Activated naive CD8-positive, alpha-beta T cell treated with anti-CD3 and anti-CD28 coated beads, Interleukin-2, amount 10 ng/mL, durations not matched to agents 7 days and 5 days (primary cell): ENCODE measurements at places on chromosomes 4 and X. TPM values are rescaled to one million over a fixed set of nuclear protein-coding genes. Genes with fewer than 3 reads are reported as not detected.

Gene NBDY
- 48.5 TPM for total RNA-seq

- no peak for DNase-seq
These were observed 67.5 kb upstream of the CLDN34 start for GRCh38 chrX:9899640-9900111.

GRCh38 chrX:1411326-1411725 lies 19.4 kb upstream of the SLC25A6 start:
- DNase-seq, result peak; percentile 14

DNA sequence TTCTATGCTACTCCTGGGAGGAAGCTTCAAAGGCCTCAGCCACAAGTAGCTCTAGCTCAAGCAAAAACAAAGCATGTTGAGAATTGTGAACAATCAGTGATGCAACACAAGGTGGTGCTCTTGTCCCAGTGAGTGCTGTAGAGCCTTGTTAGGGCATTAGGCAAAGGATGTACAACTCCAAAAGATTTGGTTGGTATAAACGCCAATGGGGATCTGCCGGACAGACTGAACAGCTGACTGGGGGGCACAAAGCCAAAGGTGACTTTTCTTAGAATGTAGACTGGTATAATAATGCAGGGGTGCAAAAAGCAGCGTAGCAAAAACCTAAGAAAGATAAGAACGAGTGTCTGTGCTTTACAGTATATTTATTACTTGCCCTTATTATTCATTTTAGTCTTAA lies 62.6 kb upstream of the ALB start:
- no peak for DNase-seq

- DNase-seq, result no peak
These were observed 246.3 kb upstream of the TAPT1 start for GRCh38 chr4:16472537-16472936.

Gene GRK4
- 2.4 TPM for total RNA-seq

DNA sequence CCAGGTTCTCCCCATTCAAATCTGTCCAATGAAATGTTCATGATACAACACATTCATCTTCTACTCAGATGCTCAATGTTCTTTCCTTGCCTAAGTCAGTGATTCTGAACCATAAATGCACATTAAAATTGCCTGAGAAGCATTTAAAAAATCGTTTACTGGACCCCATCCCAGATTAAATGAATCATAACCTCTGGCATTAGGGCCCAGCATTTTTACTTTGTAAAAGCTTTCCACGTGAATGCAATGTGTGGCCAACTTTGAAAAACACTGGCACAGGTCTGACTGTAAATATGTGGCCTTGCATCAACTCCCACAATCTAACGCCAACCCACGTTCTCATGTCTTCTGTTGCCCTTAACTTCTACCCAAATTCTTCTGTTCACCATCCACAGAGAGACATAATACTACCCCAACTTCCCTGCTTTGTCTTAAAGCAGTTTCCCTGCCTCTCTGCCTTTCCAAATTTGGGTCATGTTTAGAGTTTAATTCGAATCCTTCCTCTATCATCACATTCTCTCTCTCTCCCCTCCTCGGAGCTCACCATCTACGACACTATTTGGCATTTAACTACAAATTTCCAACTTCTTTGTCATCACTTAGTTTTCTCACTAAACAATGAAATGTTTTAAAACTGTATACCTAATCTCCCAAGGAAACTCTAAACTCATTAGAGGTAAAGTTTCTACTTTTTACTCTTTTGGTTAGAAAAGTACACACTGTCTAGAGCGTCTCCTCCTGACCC lies 78.7 kb downstream of the PRKG2 start:
- DNase-seq, result no peak

DNA sequence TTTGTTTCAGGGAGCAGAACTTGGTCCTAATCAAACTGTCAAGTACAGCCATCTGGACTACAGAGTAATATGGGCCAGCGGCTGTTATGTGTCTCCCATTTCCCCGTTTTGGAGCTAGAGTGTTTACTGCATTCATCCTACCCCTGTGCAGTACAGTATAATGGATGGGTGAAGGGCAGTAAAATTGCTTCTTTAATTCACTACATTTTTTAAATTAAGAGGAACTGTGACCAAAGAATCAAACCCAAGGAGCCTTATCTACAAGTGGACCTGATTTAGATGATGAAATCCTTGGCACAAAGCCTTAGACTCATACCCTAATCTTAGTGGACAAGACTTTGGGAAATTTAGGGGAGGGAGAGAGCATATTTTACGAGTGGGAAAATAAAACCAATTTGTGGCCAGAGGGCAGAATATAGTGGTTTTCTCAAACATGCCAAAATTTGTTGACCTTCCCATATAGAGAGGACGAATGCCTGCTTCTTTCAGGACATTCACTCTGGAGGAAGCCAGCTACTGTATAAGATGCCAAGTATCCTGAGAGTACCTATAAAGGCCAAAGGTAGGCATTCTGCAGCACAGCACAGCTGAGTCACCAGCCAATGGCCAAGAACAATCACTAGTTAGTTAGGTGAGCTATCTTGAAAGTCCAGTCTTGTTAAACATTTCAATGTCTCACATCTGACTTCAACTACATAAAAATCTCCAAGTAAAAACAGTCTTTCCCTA lies 253.8 kb upstream of the KCNIP4 start:
- no peak for DNase-seq

- no peak for DNase-seq
These were observed 13.3 kb downstream of the CLDN2 start for GRCh38 chrX:106933538-106933961.

Gene RTL5
- 2.4 TPM for total RNA-seq

Gene ZNF330
- 46.5 TPM for total RNA-seq

- no peak for DNase-seq
These were observed 15.7 kb downstream of the ADGRA3 start for GRCh38 chr4:22500128-22500611.

- DNase-seq, result peak; percentile 78
These were observed 10.1 kb downstream of the DLG3 start for GRCh38 chrX:70454441-70455365.

Gene F8A3
- total RNA-seq, result 11.8 TPM
